ENCODE measurements at places on chromosomes 12 and 14. TPM values are rescaled to one million over a fixed set of nuclear protein-coding genes. Genes with fewer than 3 reads are reported as not detected.

DNA sequence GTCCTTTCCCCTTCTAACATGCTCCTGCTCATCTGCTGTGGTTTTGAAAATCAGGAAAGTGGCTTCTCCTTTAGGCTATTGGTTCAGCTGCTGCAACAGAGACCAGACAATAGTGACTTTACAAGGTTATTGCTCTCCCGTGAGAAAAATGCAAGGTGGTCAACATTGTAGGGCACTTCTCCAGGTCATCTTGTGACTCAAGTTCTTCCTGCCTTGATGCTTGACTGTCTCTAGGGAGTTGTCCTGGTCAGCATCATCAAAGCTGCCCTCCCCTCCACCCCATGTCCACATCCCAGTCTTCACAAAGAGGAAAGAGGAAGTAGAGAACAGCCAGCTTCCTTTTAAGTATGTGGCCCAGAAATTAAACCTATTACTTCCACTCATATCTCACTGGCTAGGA, 3.9 kb upstream of the TMEM63C start:
- DNase-seq = peak; percentile 31

DNA sequence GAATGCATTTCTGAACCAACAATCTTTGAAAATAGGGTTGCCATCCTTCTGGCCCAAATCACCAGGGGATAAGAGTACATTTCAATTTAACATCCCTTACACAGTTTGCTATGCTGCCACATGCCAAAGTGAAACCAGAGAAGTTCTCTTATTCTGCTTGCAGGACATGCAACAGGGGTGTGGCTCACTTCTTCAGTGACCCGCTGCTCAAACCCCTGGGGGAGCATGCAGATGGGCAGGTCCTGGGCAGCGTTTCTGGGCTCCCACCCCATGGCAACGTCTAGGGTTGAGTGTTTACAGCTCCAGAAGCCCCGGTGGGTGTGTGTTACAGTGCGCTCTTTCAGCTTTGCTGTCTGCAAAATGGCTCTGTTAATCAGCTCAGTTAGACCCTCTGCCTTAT, 1306.3 kb upstream of the TMEM132C start:
- no peak for DNase-seq

GRCh38 chr12:79911889-79912656, 22.8 kb downstream of the PPP1R12A start:
- no peak for DNase-seq

DNA sequence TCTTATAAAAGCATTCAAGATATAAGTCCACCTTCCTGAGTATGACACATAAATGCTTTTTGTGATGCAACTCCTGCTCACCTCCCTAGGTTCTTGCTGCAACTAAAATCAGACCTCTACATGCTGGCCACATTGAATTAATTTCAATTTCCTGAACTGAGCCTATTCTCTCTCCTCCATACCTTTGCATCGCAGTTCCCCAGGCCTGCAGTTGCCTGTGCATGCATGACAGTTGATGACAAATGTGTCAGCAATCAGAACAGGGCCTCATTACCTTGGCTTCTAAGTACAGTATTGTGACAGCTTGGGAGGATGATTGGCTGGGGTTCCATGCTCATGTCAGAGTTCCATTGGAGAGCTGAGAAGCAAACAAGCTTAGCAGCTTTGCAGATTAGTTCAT, 3.9 kb upstream of the TM7SF3 start:
- peak; percentile 39 for DNase-seq

ADAM20 gene
- polyA plus RNA-seq = not detected

TAS2R20 gene
- polyA plus RNA-seq = not detected

- DNase-seq = no peak
These were observed 8.9 kb downstream of the CMTM5 start for GRCh38 chr14:23385642-23386265.

KRT2 gene
- not detected for polyA plus RNA-seq

GRCh38 chr12:50572760-50573159, 68.0 kb downstream of the DIP2B start:
- no peak for DNase-seq

- no peak for DNase-seq
These were observed 325.7 kb downstream of the ADGRD1 start for GRCh38 chr12:131279281-131279921.

- no peak for DNase-seq
These were observed 759 bp upstream of the ACVR1B start for GRCh38 chr12:51950682-51951198.

DNA sequence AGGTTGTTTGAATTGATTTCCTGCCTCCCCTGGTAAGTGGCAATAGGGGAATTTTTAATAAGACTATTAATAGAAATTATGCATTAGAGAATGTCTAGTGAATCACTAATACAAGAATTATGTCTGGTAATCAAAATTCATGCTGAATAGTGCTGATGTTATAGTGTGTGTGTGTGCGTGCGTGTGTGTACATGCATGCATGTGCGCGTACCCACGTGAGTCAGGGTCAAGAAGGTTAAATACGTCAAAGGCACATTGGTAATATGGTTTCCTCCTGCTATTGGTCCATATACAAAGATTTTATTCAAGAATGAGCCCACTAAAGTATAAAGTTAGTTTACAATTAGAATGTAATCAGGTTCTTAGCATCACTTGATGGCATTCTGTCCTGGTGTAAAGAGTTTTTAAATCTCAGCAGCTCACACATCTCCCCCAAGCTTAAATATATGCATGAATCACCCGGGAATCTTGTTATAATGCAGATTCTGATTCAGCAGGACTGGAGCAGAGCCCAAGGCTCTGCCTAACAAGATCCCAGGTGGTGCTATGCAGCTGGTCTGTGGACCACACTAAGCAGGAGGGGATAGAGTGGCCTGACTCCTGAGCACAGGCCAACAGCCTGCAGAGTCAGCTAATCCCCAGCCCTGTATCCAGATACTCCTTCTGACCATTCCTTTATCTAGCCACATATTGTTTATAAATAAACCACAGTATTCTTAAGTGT, 43.9 kb downstream of the TTC9 start:
- no peak for DNase-seq

DNA sequence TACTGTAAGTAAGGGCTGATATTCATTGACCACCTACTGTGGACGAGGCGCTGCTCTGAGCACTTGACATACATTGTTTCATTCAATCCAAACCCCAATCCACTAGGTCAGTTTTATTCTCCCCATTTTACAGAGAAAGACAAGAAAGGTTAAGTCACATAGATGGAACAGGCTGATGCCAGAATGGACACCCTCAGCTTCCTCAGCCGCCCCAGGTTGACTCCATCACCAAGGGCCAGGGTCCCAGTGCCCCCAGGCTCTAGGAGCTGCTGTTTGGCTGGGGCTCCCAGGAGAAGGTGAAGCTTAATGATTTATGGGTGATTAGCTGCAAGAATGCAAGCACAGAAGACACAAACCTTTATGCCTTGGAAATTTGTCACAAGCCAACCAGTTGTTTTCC, 671 bp upstream of the AQP2 start:
- DNase-seq = no peak

- no peak for DNase-seq
These were observed 36.9 kb downstream of the ZFC3H1 start for GRCh38 chr12:71626768-71627167.

DNA sequence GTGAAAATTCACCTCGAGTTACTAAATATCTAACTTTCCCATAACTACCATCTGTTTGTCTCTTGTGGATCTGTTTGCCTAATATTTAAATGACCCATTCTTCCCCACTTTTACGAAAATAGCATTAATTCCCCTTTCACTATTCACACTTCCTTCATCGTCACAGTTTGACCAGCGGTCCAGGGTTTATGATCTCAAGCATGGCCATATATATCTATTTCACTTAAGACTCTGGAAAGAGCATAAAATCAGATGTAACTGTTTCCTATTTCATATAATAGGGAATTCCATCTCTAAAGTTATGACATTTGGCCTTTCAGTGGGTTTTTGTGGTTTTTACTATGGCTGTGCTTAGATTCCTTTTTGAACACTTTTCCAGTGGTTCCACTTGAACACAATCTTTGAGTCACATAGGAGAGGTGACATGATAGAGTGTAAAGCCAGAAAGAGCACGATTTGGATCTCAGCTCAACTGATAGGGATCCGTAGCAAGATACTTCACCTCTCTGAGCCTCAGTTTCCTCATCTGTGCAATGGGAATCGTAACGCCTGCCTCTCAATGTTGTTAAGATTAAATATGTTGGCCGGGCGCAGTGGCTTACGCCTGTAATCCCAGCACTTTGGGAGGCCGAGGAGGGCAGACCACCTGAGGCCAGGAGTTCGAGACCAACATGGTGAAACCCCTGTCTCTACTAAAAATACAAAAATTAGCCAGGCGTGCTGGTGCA, 754 bp upstream of the BCL2L14 start:
- DNase-seq = no peak

DNA sequence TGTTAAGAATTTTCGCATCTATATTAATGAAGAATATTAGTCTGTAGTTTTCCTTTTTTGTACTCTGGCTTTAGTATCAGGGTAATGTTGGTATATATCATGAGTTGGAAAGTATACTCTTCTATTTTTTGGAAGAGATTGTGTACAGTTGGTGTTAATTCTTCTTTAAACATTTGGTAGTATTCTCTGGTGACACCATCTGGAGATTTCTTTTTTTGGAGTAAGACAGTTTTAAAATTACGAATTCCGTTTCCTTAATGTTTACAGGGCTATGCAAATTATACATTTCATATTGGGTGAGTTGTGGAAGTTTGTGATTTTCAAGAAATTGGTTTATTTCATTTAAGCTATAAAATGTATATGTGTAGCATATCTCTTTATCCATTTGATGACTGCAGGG, 183.8 kb upstream of the NOS1 start:
- no peak for DNase-seq

GRCh38 chr14:40269436-40269835, 837.2 kb upstream of the FBXO33 start:
- DNase-seq = no peak

GRCh38 chr12:10319388-10319787, 11.7 kb downstream of the KLRD1 start:
- no peak for DNase-seq

DNA sequence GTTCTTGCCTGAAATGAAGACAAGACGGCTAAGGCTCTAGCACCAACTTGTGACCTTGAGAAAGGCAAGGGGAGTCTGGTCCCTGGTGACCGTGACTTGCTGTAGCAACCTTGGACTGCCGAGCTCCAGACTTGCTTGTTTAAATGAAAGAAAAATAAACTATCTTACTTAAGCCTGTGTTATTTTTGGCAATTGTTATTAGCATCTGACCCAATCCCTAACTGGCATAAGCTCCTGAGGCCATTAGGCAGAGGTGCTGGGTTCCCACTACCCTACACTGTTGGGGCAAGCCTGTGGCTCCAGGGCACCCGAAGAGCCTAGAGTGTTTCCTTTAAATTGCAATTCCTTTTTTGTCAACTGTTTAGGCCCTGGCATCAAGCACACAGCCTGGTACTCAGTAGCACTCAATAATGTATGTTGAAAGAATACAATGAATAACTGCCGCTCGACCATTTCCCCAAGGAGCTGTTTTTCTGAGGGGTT, 106.9 kb upstream of the HIF1A start:
- no peak for DNase-seq

GRCh38 chr12:105041186-105041585, 43.1 kb downstream of the ALDH1L2 start:
- DNase-seq = no peak

GRCh38 chr12:32211900-32212156, 105.2 kb downstream of the BICD1 start:
- DNase-seq = no peak

DNA sequence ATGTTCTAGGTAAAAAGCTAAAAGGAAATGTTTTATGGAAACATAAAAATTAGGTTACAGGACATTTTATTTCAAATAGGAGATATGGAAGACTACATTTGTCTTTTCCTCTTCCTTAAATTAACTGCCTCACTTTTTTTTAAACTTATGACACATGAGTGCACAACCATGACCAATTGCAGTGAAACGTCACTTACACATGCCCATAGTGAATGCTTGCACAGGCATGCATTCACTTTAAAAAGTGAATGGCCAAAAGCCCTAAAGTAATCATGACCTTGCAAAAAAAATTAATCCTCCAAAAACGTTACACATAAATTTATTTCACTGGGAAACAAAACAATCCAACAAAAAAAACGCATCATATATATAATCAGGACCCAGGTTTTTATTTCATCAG, 343.2 kb upstream of the TMTC1 start:
- no peak for DNase-seq

FOXN4 gene
- polyA plus RNA-seq = not detected

LRP1 gene
- polyA plus RNA-seq = 55.3 TPM

- no peak for DNase-seq
These were observed 202.2 kb upstream of the HMGA2 start for GRCh38 chr12:65622056-65622455.

ADCY4 gene
- polyA plus RNA-seq = 3.4 TPM

GRCh38 chr12:99957866-99958466, 26.8 kb downstream of the ANKS1B start:
- no peak for DNase-seq

KLRD1 gene
- polyA plus RNA-seq = 0.72 TPM

LLPH gene
- polyA plus RNA-seq = 29.7 TPM

DNA sequence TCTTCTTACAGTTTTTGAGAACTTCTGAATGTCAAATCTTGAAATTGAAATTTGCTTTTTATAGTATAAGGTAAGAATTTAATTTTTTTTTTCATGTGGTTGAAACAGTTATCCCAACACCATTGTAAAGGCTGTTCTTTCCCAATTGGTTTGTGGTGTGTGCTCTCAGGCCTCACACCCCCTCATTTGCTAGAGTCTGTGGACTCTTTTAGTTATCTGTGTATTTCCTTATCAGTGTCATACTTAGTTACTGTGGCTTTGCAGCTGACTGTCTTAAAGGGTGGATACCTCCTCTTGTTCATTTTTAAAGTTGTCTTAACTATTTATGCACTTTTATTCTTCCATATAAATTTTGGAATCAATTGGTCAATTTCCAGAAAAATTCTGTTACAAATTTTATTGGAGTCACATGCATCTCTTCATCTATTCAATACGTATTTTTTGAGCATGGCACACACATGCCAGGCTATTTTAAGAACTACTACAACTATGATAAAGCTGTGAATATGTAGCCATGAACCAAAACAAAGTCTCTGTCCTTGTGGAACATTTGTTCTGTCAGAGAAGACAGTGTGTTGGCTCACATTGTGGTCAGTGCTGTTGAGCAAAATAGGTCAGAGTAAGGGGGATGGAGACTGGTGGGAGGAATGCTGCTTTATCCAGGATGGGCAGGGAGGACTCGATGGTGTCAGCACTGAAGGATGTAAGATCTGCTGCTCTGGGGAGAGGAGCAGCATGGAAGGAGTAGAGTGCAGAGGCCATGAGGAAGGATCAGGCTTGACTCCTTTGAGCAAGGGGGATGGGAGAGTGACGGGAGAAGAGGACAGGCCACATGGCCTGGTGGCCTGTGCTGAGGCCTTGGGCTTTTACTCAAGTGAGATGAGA, 24.1 kb downstream of the FGF23 start:
- DNase-seq = no peak
